ENCODE measurements at places on chromosomes 2 and 18.

DNA sequence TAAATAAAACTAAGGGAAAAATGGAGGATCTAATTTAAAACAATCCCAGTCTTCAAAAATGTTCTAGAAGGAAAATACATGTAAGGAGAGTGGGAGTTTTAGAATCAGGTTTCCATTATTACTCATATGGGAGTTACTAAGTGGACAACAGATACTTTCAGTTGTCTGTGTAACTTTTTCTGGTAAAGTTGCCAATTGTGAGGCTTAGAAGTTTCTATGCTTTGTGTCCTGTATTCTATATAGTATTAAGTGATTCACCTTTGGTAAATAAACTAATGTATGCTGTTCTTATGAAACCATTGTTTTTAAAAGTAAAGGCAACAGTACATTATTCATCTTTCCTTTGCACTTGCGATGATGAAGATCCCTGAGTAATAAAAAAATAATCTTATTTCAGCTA lies 274.9 kb downstream of the NR4A2 start:
- no peak for DNase-seq

GRCh38 chr2:196516564-196516963 lies 123.0 kb upstream of the CCDC150 start:
- no peak for DNase-seq

DNA sequence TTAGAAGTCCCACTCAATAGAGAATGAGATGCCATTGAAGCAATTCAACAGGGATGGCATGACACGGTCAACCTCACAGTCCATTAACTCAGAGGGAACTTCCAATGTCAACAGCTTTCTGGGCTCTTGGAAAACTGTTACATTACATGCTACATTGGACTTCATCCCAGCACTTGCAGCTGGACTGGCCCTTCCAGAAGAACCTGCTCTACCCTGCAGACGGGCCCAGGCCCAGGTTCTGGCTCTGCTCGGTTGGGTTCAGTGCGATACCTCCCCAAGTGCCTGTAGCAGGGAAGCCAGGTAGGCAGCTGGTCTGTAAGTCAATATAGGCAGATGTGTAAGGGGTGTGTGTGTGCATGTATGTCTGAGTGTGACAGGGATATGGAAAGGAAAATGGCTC lies 12.9 kb downstream of the LAMA1 start:
- no peak for DNase-seq

DNA sequence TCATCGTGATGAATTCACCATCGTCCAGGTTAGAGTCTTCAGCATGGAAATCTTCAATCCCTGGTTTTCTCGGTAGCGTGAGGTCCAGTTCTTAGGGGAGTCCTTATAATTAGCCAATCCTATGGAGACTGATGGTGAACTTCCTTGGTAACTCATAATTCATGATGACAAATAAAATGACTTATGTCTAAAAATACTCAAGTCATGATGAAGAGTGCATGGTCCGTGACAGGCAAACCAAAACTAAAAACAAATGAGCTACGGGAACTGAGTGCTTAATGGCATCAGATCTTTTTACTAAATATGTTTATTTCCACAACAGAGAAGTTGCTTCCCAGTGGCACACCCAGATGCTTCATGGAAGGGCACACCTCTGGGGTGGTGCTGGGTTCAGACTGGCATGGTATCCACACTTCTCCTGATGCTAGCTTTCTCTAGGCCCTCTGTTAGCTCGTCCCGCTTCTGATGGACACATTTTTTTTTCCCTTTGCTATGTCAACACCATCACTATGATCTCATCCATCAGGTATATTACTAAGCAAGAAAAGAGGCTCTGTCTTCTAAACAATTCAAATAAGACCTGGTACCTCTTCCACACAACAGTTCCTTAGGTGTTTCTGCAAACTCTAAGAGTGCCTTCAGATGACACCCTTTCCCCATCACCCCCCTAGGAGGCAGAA lies 92.8 kb upstream of the NEDD4L start:
- DNase-seq = no peak

DNA sequence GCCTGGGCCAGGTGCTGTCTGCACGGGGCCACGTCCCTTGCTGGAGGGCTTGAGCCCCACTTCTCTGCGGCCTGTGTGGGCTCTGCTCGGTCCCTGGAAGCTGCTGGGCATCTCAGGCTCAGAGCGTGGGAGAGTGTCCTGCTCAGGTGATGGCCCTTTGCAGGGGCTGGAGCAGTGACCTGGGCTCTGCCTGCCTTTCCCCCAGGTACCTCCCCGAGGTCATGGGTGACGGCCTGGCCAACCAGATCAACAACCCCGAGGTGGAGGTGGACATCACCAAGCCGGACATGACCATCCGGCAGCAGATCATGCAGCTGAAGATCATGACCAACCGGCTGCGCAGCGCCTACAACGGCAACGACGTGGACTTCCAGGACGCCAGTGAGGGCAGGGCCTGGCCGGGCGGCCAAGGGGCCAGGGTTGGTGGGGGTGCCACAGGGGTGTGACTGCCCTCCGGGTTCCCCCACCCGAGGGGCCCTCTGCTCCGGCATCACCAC lies 29.9 kb downstream of the GPC1 start:
- no peak for DNase-seq

Data from LoVo (cell line).